ENCODE measurements at places on chromosomes 1 and 21.

GRCh38 chr1:178254433-178254832, 160.5 kb downstream of the RASAL2 start:
- DNase-seq = no peak

DNA sequence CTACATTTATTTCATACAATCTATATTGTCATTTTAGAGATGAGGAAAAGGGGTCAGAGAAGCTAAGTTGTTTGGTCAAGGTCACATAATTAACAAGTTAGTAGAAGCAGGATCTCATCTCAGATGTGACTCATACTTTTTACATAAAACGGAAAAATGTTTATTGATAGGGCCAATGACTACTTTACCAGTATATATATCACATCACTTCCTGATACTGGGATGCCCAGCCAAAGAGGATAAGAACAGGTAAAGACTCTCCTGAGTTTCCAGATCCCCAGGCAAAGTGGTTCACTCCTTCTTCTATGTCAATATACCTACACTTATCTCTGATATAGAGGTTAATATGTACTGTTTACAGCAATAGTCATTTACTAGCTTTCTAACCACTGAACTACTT, 21.0 kb downstream of the YIPF1 start:
- DNase-seq = no peak

GRCh38 chr1:244165021-244165420, 113.9 kb downstream of the ZBTB18 start:
- DNase-seq = no peak

DNA sequence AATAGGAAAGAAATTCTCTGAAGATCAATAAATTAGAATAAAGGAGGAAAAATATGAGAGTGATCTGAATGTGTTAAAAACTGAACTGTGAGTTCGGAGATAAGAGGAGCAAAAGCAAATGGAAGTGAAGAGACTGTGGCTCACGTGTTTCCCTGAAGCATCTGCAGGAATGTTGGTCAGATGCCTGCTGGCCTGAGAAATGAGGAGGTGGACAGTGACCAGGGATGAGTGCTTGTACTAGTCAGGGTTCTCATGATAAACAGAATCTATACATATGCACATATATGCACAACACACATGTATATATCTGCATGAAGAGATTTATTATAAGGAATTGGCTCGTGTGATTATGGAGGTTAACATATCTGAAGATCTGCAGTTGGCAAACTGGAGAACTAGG, 103.4 kb upstream of the TIAM1 start:
- no peak for DNase-seq

GRCh38 chr1:214466403-214467077, 84.9 kb downstream of the PTPN14 start:
- no peak for DNase-seq

DNA sequence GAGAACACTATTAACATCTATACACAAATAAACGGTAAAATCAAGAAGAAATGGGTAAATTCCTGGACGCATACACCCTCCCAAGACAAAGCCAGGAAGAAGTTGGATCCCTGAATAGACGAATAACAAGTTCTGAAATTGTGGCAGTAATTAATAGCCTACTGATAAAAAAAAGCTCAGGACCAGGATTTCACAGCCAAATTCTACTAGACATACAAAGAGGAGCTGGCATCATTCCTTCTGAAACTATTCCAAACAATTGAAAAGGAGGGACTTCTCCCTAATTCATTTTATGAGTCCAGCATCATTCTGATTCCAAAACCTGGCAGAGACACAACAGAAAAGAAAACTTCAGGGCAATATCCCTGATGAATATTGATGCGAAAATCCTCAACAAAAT, 70.7 kb upstream of the FMO3 start:
- no peak for DNase-seq
